SJSA1 (cell line): ENCODE measurements at places on chromosomes 6 and 20. TPM values are rescaled to one million over a fixed set of nuclear protein-coding genes. Genes with fewer than 3 reads are reported as not detected.
A peak's percentile ranks its signal among the peaks of the same experiment; 100 is the strongest.

GRCh38 chr6:74891349-74891831 lies 314.5 kb downstream of the COL12A1 start:
- H3K36me3 ChIP-seq = no peaks in the 10 kb centered on the region
- peak; percentile 44 for DNase-seq
- peaks cover 12% of the 10 kb centered on the region for H3K4me1 ChIP-seq
- H3K4me3 ChIP-seq = no peak overlapping the region
- H3K27ac ChIP-seq = 0 out of 2 replicates have a peak overlapping the region, but pooled peaks have one; percentile 1
- H3K27me3 ChIP-seq = no peaks in the 10 kb centered on the region

GRCh38 chr6:917939-918338 lies 225.0 kb upstream of the EXOC2 start:
- no peak overlapping the region for H3K4me3 ChIP-seq
- H3K27me3 ChIP-seq = no peaks in the 10 kb centered on the region
- peaks cover 3% of the 10 kb centered on the region for H3K4me1 ChIP-seq

GRCh38 chr6:145608850-145609249 lies 126.5 kb downstream of the EPM2A start:
- no peaks in the 10 kb centered on the region for H3K4me1 ChIP-seq
- no peak overlapping the region for H3K27ac ChIP-seq
- H3K4me3 ChIP-seq = no peak overlapping the region
- 0 out of 2 replicates have a peak, but pooled peaks cover 2% of the 10 kb centered on the region for H3K27me3 ChIP-seq
- no peaks in the 10 kb centered on the region for H3K36me3 ChIP-seq
- DNase-seq = no peak

DNA sequence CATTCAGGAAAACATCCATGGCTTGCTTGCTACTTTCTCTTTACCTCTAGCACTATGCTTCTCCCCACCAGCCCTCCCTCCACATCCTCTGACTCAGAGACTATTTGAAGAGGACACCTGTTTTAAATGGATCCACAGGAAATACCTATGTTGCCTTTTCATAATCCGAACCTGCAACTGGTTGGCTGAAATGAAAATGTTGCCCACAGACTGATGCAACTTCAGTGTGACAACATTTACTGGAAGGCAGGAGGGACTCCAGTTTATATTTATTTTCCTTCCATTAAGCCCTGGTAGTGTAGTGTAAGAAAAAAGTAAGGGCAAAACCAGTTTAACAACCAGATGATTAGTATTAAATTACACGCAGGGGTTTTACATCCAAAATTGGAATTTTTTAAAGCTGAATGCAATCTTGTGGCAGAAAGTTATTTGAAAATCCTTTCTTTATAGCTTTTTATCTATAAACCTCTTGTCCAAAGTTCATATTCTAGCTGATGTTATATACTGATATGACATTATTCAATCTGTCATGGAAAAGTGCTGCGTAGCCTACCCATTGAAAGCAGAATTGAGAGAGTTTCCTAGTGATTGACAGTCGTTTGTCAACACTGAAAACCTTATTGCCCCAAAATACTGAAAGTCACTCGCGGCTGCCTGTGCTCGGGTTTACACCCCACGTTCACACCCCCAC lies 881 bp upstream of the AIG1 start:
- peaks cover 4% of the 10 kb centered on the region for H3K36me3 ChIP-seq
- no peaks in the 10 kb centered on the region for H3K27me3 ChIP-seq
- H3K27ac ChIP-seq = peak overlapping the region; percentile 91
- H3K4me3 ChIP-seq = peak overlapping the region; percentile 93
- H3K4me1 ChIP-seq = peaks cover 23% of the 10 kb centered on the region

GRCh38 chr6:79717989-79718388 lies 86.9 kb downstream of the SH3BGRL2 start:
- no peaks in the 10 kb centered on the region for H3K4me1 ChIP-seq
- no peak overlapping the region for H3K27ac ChIP-seq
- no peaks in the 10 kb centered on the region for H3K36me3 ChIP-seq
- DNase-seq = no peak

IMPG1 gene
- not detected in 2 replicates for total RNA-seq
